NCI-H1105 (cell line): ENCODE measurements at places on chromosomes 5 and 9.

GRCh38 chr5:31194468-31194813 is 955 bp downstream of the CDH6 start:
- no peak for DNase-seq

DNA sequence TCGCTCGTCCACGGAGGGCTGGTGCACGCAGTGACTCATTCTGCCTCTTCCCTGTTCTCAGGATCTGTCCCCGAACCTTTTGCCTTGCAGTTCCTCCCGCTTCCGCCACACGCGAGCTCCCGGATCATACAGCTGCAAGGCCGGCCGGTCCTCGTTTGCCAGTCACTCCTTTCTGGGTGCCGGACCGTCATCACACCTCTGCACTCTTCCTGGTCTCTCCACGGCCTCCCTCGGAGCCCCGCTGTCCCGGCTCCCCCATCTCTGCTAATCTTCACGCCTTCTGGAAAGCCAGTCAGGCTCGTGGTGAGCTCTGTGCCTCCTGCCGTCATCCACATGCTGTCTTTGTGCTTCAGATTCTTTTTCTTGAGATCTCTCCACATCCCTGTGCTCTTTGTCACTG is 91.8 kb downstream of the STX17 start:
- DNase-seq, result no peak

DNA sequence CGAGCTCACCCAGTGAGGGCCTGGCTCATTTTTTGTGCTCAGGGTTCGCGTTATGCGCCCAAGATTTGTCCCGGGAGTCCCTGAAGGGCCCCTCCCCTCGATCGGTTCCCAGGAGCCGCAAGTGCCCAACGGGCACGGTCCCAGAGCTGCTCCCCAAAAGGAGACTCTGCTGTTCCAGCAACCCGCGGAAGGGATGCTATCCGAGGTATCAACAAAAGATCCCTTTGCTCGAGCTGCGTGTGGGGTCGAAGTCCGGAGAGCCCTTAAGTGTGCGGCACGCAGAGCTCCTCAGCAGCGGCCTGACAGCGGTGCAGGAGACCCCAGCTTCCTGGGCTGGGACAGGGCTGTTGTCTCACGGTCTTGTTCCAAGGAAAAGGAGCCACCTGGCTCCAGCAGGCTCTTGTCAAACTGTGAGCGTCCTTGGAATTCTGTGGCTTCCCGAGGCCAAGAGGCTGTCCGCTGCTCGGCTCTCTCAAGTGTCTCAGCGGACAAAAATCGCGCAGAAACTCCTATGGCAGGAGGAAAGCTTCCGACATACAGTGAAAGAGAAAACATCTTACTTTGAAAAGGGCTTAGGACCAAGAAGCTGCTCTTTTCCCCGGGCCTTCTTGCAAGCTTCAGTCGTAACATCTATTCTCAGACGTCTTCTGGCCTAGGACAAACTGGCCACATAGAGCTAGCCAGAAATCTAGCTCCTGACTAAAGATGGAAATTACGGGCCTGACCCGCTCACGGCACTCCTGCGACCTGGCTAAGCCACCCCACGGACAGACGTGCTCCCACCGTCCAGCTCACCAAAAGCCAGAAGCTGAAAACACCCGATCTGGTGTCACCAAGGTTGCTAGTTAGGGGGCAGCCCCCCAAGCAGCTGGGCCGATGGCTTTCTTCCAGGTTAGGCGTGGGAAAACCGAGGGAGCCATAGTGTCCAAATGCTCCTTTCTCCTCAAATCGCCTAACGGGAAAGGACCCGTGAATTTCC is 2.6 kb upstream of the FOXB2 start:
- no peak for DNase-seq

DNA sequence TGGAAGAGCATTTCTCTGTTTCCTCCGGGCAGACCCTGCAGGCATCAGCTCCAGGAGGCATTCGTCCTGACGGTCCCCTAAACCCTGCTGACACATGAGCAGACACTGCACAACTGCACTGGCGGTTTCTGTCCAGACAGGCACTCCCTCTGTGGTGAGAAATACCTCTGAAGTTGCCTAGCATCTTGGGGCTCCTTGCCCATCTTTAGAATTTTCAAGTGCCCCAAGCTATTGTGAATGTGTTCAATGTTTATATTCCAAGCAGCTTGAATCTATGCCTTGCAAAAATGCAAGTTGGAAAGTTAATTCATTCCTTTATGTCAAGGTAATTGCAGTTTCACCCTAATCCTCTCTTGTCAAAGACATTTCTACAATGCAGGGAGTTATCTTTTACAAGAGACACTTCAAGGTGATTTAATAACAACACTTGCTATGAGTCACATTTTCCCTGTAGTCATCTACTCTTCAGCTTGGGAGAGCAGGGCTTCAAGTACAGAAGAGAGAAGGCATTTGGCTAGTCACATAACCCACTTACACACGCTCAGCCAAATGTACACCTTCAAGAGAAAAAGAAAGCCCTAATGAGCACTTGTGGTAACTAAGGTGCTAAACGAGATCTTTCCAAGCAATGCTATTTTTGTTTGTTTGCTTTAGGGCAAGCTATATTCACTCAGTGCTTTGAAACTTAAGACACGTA is 302.5 kb downstream of the MLLT3 start:
- DNase-seq, result no peak

DNA sequence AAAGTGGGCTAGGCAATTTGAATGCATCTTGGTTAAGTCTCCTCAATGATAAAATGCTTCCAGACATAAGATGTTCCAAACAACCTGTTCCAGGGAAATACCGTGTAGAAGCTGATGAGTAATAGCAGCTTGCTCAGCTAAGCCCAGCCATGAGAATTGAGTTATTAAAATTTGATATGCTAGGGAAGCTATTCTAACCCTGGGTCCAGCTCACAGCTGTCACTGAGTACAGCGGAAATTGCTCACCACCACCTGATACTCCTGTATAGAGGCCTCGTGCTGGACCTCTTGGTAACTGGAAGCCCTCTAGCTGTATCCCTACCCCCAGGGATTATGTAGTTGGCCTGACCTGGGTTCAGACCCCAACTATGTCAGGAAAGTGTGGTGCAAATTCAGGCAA is 521.3 kb upstream of the TRPC7 start:
- no peak for DNase-seq

- no peak for DNase-seq
Observed at GRCh38 chr5:151097820-151098767, 17.3 kb upstream of the TNIP1 start.

- no peak for DNase-seq
Observed at GRCh38 chr9:131405428-131405827, 11.5 kb downstream of the PRRC2B start.
